ENCODE measurements at places on chromosomes 16 and 17. TPM values are rescaled to one million over a fixed set of nuclear protein-coding genes. Genes with fewer than 3 reads are reported as not detected.

Gene FOXO3B
- total RNA-seq: 5.7 TPM

Gene KIF19
- not detected for total RNA-seq

Gene SLFN14
- not detected for total RNA-seq

Gene TCAP
- 1.0 TPM for total RNA-seq

Gene NUP88
- total RNA-seq: 81.6 TPM

Gene PPY
- not detected for total RNA-seq

Gene DPEP1
- 1.3 TPM for total RNA-seq

Gene EVI2A
- not detected for total RNA-seq

Gene ANKRD40CL
- total RNA-seq: not detected

Gene CLEC18A
- 0.10 TPM for total RNA-seq

Gene RPL27
- 3,764 TPM for total RNA-seq

Gene CHST5
- 0.10 TPM for total RNA-seq

Gene SLFN13
- 4.7 TPM for total RNA-seq

Gene CCL13
- not detected for total RNA-seq

Gene OR4D1
- total RNA-seq: 0.02 TPM

Gene AOC3
- total RNA-seq: 1.5 TPM

Gene ZPBP2
- total RNA-seq: not detected

Gene NUPR1
- 15.5 TPM for total RNA-seq

Gene PTX4
- not detected for total RNA-seq

Gene SLC5A11
- total RNA-seq: 0.69 TPM

Gene FAM20A
- not detected for total RNA-seq

Gene LRRC37A2
- 2.6 TPM for total RNA-seq

Gene HSD3B7
- total RNA-seq: 14.8 TPM

Gene KRTAP9-1
- total RNA-seq: not detected

Gene MT1H
- total RNA-seq: not detected

Gene AHSP
- not detected for total RNA-seq

Gene TEX2
- 12.7 TPM for total RNA-seq

Gene SDK2
- 0.56 TPM for total RNA-seq

Gene SNN
- 9.7 TPM for total RNA-seq

Gene ZSCAN10
- not detected for total RNA-seq

Measured in A549 treated with DMSO at 1 μM for 4 hours (cell line).